ENCODE measurements at places on chromosomes 1 and 21. TPM values are rescaled to one million over a fixed set of nuclear protein-coding genes. Genes with fewer than 3 reads are reported as not detected.

SEMA6C gene
- total RNA-seq = not detected

- DNase-seq = no peak
Measured at GRCh38 chr1:227270554-227270953, 47.7 kb downstream of the CDC42BPA start.

THEM5 gene
- not detected for total RNA-seq

- DNase-seq = no peak
Measured at GRCh38 chr1:231618609-231619256, 7.9 kb upstream of the DISC1 start.

CYP4X1 gene
- 0.17 TPM for total RNA-seq

SPRR3 gene
- total RNA-seq = not detected

- no peak for DNase-seq
Measured at GRCh38 chr1:186653312-186653711, 26.9 kb downstream of the PTGS2 start.

- no peak for DNase-seq
Measured at GRCh38 chr1:119483441-119484200, 23.4 kb upstream of the HSD3B1 start.

GRCh38 chr1:154445040-154445472 is 39.9 kb downstream of the IL6R start:
- peak; percentile 73 for DNase-seq

NPPA gene
- not detected for total RNA-seq

- DNase-seq = no peak
Measured at GRCh38 chr1:154711416-154711815, 103.4 kb upstream of the ADAR start.

GRCh38 chr1:64474665-64475439 is 4.9 kb downstream of the CACHD1 start:
- peak; percentile 70 for DNase-seq

GRCh38 chr1:34845131-34845901 is 14.2 kb downstream of the SMIM12 start:
- no peak for DNase-seq

PRAMEF17 gene
- not detected for total RNA-seq

GRCh38 chr1:45630429-45630828 is 6.6 kb upstream of the CCDC17 start:
- no peak for DNase-seq

DNA sequence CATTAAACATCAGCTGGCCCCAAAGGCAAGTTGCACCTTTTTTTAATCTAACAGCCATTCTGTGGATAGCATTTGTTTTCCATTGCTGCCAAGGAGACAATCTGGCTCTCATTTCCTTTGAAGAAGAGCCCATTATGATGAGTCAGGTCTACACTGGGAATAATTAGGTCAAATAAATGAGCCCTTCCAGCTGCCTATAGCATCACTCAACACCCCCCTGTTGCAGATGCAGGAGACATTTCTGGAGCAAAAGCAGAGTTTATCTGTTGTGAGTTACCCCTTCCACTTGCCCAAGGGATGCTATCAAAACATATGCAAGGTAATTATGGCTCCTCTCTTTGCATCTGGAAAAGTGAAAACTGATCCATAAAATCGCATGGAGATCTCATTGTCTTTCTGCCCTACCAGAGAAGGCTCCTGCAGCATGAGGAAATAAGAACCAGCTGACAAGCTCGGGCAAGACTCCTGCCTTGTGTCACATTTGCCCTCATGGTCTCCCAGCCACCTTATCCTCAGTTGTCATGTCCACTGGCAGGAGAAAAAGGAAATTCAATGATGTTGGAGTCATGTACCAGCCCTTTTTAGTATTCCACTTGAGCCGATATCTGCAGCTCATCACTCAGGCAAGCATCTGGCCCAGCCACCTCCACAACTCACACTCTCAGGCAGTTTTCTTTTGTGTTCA is 135.9 kb downstream of the SLC30A10 start:
- DNase-seq = peak; percentile 19

Measured in renal cortical epithelial cell (primary cell).